ENCODE measurements at places on chromosomes 5 and 9. TPM values are rescaled to one million over a fixed set of nuclear protein-coding genes. Genes with fewer than 3 reads are reported as not detected.

Gene SOHLH1
- not detected for polyA plus RNA-seq

DNA sequence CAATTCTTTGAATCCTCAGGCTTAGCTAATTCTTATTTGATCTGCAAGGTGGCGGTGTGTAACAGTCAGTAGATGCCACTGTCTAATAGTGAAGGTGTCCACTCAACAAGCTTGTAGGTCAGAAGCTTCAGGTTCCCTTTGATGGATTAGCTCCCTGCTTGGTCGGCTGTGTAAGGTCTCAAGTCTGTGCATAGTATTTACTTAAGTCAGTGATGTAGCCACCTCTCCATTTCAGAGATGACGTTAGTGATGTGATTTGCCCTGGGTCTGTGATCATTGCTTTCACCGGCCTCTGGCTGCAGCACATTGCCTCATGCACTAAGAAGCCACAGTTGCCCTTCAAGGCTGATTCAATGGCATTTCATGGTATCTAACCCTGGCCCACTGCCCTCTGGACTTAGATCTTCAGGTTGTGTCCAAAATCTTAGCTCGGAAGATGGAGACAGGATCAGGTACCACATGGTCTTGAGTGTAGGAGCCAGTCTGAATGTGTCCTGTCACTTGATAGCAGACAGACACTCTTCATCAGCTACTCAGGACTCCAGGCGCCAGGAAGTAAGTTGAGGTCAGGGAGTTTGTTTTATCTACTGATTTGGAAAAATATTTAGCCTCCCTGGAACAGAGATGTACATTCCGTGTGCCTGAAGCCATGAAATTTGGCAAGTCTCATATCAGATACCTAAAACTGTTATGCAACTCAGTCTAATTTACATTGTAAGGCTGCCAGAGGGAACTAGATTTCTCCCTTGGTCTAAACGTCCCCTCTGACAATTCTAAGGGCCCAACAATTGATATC is 42.9 kb downstream of the SUB1 start:
- DNase-seq = no peak

GRCh38 chr9:81578606-81579005 is 110.7 kb downstream of the TLE1 start:
- DNase-seq = no peak

DNA sequence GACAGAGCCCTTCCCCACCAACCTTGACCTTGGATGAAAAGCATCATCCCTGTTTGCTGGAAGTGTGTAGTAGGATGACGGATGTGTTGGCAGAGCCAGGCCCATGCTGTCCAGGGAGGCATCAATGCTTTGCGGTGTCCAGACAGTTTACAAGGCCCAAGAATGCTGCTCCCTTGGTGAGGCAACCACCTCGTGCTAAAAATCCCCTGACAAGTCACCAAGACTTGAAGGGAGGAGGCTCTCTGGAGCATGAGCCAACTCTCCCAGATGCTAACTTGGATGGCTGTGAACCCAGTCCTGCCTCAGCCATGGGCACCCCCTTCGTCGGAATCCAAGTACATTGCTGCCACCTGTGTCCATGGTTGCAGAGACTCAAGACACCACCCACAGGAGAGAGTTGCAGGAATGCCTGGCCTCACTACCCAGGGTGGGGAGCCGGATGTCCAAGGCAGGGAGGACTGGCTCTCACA is 9.5 kb upstream of the NKD2 start:
- no peak for DNase-seq

DNA sequence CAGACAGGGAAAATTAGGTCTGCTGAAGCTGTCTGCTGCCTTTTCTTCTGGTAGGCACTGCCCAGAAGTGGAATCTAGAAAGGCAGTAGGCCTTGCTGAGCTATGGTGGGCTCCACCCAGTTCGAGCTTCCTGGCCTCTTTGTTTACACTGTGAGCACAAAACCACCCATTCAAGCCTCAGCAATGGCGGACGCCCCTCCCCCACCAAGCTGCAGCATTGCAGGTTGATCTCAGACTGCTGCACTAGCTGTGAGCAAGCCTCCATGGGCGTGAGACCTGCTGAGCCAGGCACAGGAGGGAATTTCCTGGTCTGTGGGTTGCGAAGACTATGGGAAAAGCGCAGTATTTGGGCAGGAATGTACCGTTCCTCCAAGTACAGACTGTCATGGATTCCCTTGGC is 18.5 kb downstream of the AGTPBP1 start:
- DNase-seq = no peak

Gene RNF44
- 81.9 TPM for polyA plus RNA-seq

DNA sequence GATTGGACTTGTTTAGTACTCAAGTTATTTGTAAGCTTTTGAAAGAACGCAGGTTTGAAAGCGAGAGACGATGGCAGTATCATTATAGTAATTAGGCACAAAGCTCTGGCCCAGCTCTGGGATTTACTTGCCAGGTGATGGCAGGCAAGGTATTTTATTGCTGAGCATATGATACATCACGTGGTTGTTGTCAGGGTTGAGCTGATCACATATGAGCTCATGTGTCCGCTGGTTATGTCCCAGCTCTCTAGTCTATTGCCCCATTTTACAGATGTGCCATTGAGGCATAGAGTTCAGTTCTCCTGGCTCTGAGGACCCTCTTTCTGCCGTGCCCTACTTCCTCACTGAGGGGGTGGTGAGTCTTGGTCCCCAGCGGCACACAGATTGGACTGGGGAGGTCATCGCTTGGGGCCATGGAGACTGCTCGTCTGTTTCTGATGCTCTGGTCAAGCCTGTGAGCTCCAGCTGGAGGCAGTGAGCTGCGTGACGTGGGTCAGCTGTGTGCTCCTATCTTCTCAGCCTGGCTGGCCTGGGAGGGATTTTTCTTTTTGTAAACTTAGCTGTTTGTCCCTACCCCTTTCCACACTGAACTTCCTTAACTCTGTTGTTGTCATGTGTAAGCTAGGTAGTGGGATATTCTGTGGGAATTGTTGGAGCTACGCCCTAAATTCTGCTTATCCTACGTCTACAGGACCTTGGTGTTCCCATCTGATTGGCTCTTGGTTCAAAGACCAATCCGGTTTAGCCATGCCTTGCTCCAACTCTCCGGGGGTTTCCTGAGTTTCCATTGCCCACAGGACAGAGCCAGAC is 2.2 kb downstream of the NXNL2 start:
- no peak for DNase-seq

DNA sequence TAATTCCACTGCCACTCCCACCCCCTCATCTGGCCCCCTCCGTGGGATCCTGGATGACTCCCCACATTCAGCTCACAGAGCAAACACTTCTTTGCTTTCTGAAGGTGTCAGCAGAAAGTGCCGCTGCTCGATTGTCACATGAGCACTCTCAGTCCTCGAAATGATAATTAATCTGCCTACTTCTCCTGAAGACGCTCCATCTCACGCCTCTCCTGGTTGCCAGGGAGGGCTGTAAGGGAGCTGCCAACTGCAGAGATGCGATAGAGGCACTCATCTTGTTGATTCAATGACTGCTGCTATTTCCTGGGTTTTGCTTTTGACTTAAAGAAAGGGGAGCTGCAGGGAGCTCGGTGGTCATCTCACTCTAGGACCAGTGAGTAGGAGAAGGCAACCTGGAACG is 206.5 kb downstream of the DAB2IP start:
- no peak for DNase-seq

- no peak for DNase-seq
These were observed 97.0 kb upstream of the COL5A1 start for GRCh38 chr9:134544388-134545214.
